ENCODE measurements at places on chromosomes 1 and 21.

DNA sequence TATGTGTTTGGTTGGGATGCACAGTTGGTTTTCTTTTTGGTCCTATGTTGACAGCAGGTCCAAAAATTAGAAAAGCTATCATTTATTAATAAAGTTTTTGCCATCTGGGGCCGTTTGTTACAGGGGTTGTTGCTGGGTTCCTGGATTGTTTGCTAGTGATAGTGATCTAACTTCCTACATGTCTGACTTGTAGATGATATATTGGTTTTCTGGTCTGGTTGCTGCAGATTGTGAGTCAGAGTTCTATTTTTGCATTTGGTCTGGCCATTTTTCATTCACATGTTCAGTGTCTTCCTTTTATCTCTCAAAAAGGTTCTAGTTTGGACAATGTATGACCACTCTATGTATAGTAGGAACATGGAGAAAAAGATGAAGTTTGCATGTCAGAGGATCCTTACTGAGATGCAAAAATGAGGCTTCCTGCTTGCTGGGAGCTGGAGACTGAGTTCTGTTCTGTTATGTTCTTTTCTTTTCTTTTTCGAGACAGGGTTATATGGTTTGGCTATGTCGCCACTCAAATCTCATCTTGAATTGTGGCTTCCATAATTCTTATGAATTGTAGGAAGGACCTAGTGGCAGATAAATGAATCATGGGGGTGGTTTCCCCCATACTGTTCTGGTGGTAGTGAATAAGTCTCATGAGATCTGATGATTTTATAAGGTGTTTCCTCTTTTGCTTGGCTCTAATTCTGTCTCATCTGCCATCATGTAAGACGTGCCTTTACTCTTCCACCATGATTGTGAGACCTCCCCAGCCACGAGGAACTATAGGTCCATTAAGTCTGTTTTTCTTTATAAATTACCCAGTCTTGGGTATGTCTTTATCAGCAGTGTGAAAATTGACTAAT, 4.2 kb upstream of the NVL start:
- no peak for DNase-seq

DNA sequence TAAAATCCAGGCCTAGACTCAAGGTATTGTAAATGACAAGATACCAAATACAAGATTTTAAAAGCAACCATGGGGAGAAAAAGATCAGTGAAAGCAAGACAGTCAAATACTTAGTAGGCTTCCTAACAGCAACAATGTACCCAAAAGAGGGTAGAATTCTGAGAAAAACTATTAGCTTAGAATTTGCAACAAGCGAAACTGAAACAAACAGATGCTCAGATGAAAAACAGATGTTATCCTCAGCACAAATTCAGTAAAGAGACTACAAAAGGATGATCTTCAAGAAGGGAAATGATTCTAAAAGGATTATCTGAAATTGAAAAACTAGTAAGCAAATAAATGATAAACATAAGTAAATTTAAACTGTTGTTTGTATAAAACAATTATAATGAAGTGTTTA, 40.0 kb downstream of the PDC start:
- no peak for DNase-seq

DNA sequence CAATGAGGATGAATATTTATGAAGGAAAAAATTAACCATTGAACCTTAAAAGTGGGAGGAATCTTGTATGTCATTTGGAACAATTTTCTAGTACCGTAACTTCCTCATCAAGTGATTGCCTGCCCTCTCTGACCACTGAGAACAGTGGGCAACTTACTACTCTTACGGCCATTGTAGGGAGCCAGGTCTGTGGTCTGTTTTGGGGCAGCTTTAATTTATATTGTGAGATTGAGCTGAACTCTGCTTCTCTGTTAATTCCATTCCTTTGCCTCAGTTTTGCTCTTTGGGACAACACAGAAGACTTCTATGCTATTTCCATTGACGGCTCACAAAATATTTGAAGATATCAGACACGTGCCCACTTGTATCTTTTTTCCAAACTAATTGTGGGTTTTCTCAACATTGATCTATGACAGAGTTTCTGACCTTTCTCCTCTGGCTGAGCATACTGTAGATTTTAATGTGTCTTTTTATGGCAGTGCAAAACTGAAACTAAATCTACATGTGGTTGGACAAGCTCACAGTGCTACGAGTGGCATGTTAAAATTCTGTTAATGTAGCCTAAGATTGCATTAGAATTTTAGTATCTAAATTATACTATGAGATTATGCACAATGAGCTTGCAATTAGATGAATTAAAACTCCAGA, 27.8 kb upstream of the ZNF281 start:
- no peak for DNase-seq

- DNase-seq: no peak
These were observed 630.7 kb upstream of the PLXNA2 start for GRCh38 chr1:208874915-208875314.

GRCh38 chr1:71014178-71014579, 33.4 kb downstream of the PTGER3 start:
- DNase-seq: no peak
